Bronchus fibroblast of lung (primary cell): ENCODE measurements at places on chromosomes 7 and 10. TPM values are rescaled to one million over a fixed set of nuclear protein-coding genes. Genes with fewer than 3 reads are reported as not detected.

Gene HABP2
- total RNA-seq: not detected in 2 replicates

Gene PALD1
- total RNA-seq: 1.3 and 1.5 TPM in 2 replicates

Gene TMEM178B
- total RNA-seq: under 0.01 TPM in 1 of 2 replicates, not detected in the other

Gene RASA4B
- total RNA-seq: 0.50 and 0.59 TPM in 2 replicates

Gene PNLIPRP2
- total RNA-seq: not detected in 2 replicates

Gene GIMAP4
- not detected in 2 replicates for total RNA-seq

Gene SKIDA1
- 2.4 and 2.7 TPM in 2 replicates for total RNA-seq

Gene ABCB1
- total RNA-seq: not detected in 2 replicates

Gene MEOX2
- 1.5 and 1.9 TPM in 2 replicates for total RNA-seq
